ENCODE measurements at places on chromosomes 3 and 15.
A peak's percentile ranks its signal among the peaks of the same experiment; 100 is the strongest.

DNA sequence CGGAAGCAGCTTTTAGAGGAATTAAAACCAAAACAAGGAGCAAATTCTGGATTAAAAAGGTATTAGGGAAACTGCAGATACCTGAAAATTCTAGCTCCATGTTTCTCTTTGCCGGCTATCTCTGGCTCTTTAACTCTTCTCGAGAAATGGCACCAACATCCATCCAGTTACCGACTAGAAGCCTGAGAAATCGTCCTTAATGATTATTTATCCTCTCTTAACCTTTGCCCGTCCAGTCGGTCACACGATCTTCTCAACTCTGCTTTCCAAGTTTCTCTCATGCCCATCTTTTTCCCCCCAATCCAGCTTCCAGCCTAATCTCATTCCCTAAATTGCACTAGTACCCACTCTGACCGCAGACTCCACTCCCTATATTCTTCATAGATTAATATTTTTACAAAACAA is 596 bp upstream of the SGO1 start:
- no peak for DNase-seq

DNA sequence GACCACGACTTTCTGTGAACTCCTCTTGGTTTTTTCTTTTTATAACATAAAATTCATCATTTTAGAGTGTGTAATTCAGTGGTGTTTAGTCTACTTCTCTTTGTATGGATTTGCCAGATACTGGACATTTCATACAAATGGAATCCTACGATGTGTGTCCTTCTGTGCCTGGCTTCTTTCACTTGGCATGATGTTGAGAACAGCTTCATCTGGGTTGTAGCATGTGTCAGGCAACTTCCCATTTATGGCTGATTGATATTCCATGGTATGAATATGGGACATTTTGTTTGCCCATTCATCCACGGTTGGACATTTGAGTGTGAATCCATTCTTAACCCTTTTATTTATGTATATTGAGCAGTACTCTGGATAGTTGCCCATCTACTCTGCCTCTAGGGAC is 82.7 kb upstream of the KLF13 start:
- no peak for DNase-seq

- DNase-seq = no peak
Measured at GRCh38 chr3:136753326-136753939, 1.3 kb upstream of the STAG1 start.

GRCh38 chr3:139586420-139587017 is 47.0 kb upstream of the RBP1 start:
- DNase-seq = no peak

DNA sequence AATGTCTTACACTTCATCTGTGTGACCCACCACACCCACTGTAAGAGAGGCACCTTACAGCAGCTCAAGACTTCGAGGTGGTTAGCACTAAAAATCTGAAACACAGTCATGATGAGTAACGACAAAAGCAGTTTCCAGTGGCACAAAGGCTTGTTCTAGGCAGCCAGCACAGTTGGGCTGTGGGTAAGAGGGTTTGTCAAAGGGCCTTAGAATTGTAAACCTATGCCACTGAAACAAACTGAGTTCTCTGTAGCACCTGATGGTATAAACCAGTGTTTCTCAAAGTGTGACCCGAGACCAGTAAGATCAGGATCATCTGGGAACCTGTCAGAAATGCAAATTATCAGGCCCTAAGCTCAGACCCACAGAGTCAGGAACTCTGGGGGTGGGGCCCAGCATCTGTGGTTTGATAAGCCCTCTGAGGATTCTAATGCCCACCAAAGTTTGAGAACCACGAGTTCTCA is 36.5 kb downstream of the DAPK2 start:
- DNase-seq = no peak

- no peak for DNase-seq
Measured at GRCh38 chr3:45105855-45106671, 40.1 kb downstream of the CDCP1 start.

- no peak for DNase-seq
Measured at GRCh38 chr3:101950510-101950909, 101.2 kb downstream of the NFKBIZ start.

DNA sequence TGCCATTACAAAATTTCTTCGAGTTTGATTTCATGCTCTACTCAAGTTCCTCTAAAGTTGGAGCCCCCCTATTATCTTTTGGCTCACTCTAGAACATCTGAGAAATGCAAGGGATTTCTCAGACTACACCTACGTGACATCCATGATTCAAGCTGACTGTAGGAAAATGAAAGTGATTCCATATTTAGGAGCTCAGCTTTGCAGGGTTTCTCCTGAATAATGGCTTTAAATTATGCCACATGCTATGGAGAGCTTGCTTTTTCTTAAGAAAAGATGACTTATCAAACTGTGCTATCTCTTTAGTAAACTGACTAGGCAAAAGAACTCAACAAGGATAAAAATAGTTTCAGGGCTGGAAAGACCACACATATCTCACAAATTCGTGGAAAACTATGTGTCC is 292.1 kb downstream of the LSAMP start:
- no peak for DNase-seq

DNA sequence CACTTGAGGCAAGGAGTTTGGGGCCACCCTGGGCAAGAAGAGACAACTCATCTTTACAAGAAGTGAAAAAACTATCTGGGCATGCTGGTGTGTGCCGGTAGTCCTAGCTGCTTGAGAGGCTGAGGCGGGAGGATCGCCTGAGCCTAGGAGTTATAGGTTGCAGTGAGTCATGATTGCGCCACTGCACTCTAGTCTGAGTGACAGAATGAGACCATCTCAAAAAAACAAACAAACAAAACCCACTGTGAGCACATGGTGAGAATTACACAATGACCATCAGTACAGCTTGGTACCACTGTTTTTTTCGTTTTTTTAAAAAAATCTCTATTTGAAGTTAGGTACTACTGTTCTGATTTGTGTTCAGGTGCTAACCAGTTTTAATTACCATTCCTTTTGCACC is 13.6 kb downstream of the VPS39 start:
- no peak for DNase-seq

DNA sequence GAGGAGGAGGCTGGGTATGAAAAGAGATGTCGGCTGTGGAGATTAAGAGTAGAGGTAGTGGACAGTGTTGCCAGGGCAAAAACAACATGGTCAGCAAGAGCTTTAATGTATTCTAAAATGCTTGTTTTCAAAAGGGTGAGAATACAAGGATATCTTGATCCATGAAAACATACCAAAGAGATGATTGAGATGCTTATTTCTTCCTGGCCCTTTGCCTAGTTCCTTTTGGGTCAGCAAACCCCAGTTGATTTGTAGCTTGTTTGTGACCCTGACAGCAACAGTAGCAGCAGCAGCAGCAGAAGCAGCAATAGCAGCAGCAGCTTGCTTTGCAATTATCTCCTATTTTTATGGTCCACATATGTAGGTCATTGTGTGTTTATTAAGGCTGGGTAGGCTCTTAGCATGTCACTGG is 337.3 kb downstream of the LPP start:
- no peak for DNase-seq

- no peak for DNase-seq
Measured at GRCh38 chr3:174439331-174440252, 419.5 kb upstream of the NAALADL2 start.

GRCh38 chr15:67172172-67172571 is 82.3 kb downstream of the AAGAB start:
- DNase-seq = no peak

DNA sequence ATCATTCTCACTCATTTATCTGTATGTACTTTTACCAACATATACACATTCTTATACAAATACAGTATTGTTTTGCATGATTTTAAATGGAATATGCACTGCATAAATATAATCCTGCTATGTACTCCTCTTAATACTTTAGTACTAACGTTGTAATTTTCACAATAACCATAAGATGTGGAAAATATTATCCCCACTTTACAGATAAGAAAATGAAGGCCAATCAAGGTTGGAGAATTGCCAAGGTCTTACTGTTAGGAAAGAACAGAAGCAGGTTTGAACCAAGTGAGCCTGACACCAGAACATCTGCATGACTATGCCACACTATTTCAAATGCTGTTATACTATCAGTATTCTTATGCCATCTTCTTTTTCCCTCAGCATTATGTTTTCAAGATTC is 32.9 kb downstream of the BCL2A1 start:
- no peak for DNase-seq

DNA sequence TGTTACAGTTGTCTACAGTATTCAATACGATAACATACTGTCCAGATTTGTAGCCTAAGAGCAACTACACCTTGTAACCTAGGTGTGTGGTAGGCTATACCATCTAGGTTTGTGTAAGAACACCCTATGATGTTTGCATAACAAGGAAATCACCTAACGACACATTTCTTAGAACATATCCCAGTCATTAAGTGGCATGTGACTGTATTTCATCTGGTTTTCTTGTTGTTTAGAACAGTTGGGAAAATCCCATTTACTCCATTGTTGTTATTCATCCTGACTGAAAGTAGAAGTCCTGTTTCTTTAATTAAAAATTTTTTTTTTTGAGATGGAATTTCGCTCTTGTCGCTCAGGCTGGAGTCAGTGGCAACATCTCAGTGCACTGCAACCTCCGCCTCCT is 31.3 kb downstream of the LRRC28 start:
- DNase-seq = no peak

DNA sequence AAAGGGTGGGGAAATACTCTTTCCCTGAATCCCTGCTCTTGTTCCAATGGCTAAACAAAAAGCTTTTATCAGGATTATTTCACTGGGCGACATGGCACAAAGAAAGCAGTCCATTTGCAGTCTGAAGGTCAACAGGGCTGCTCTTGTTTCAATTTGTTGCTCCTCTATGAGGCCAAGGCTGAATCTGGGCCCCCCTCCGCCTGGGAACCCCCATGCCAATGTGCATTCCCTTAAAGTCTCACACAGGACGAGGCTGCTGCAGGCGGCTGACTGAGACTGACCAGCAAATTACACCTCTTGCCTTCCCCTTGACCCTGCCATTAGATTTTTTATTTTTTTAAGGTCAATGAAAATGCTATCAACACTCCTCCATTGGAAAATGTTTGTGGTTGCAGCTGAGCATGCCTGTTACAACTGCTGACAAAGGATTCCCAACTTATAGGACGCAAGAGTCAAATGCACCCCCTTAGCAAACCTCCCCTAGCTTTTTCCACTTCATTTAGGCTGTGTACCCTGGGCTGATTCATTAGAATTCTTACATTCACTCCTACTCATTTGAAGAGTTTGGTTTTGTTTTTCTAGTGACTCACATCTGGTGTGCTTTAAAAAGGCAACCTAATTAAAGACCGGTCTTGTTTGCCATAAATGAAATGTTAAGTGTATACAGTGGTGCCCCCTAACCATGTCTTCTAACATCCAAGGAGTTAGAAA is 60.8 kb upstream of the ARHGEF3 start:
- no peak for DNase-seq

GRCh38 chr15:93302080-93302765 is 213.2 kb upstream of the RGMA start:
- no peak for DNase-seq

DNA sequence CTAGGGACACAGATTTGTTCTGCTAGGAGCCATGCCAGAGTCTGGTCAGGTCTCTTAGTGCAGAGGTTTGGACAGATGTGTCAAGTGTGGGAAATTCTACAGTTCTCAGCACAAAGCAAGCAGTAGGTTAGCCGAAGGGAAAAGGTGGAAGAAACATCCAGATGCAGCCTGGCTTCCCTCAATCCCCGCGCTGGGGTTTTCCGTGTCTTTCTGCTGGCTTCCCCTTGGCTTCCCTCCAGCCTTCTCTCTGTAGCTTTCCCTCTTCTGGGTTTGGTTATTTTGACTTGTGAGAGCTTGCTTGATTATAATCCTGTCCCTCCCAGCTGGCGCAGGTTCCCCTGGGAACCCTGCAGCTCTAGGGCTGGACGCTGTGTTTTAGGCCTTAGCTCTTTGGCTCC is 4.1 kb downstream of the TF start:
- peak; percentile 6 for DNase-seq

DNA sequence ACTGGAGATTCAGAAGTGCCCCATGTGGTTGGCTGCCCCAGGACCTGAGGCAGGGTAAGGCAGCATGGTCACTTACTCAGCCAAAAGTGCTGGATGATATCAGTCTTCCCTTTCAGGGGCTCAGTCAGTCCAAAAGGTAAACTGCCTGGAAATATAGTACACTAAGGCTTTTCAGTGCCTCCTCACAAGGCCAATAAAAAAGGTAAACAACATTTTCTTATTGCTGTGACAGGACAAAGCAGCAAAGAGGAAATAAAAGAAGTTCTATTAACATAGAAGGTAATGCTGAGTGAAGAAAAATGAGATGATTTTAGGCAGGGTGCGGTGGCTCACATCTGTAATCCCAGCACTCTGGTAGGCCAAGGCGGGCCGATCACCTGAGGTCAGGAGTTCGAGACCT is 66.5 kb upstream of the CDAN1 start:
- DNase-seq = no peak

- DNase-seq = no peak
Measured at GRCh38 chr3:196016485-196016884, 65.4 kb downstream of the TFRC start.

Data from NCI-H1694 treated with DMSO at 0.1 percent for 48 hours (cell line).